Central memory CD8-positive, alpha-beta T cell (primary cell): ENCODE measurements at places on chromosomes 7 and 10.
A peak's percentile ranks its signal among the peaks of the same experiment; 100 is the strongest.

DNA sequence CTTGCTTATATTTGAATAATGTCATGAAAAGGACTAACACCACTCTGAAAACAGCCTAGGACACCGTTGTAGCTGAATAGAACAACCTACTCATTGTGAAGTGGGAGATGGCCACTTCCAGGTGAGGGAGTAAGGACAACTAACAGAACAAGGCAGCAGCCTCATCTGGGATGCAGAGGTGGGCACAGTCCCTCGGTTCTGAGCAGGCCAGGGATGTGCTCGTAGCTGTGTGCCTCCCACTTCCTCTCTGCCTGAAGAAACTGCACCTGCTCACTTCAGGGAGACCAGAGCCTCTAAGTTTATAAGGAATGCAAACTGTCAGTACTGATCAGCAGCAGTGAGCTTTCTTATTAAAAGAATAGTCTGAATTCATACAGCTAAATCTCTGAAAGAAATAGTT is 2.5 kb downstream of the VSTM4 start:
- H3K27me3 ChIP-seq, result peaks cover 34% of the 10 kb centered on the region
- no peaks in the 10 kb centered on the region for H3K4me1 ChIP-seq
- no peak for DNase-seq
- H3K4me3 ChIP-seq, result no peak overlapping the region
- H3K36me3 ChIP-seq, result no peaks in the 10 kb centered on the region

DNA sequence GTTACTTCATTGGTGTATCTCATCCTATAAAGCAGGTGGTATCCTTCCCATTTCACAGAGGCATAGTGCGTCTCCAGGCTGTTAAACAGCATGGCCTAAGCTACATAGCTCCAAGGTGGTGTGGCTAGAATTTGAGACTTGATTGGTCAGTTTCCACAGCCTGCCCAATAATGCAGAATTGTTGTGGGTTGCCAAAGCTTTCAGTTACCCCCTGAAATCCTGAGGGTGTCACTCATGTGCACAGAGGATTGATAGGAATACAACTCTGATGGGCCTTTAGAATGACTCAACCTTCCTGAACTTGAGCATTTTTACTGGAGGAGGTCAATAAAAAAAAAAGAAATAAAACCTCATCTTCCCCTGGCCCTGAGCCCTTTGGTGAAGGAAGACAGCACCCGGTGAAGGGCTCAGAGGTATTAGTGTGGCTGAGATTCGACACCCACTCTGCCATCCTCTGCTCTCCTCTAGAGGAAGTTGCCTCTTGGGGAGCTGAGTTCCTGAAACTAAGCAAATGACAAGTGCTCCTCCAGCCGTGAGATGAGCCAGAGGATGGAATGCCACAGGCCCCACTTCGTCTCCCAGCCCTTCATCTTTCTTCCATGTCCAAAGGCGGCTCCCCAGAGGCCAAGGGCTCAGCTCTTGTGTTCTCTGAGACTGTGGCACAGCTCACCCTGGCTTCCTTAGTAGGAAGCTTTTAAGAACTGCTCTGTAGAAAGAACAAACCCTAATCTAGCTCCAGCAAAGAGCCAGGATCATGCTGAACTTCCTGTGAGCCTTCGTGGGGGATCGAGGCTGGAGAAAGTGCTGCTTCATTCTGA is 1.0 kb downstream of the ACSL5 start:
- peak; percentile 9 for DNase-seq
- peaks cover 69% of the 10 kb centered on the region for H3K4me1 ChIP-seq
- H3K27ac ChIP-seq, result peak overlapping the region; percentile 98
- peaks cover 11% of the 10 kb centered on the region for H3K36me3 ChIP-seq
- H3K27me3 ChIP-seq, result no peaks in the 10 kb centered on the region

- DNase-seq, result no peak
- H3K4me3 ChIP-seq, result no peak overlapping the region
- no peaks in the 10 kb centered on the region for H3K4me1 ChIP-seq
Observed at GRCh38 chr10:44263771-44264170, 121.1 kb downstream of the CXCL12 start.

GRCh38 chr7:31761646-31762045 is 74.6 kb downstream of the PPP1R17 start:
- no peak overlapping the region for H3K4me3 ChIP-seq
- DNase-seq, result no peak
- no peaks in the 10 kb centered on the region for H3K27me3 ChIP-seq
- H3K36me3 ChIP-seq, result no peaks in the 10 kb centered on the region
- no peak overlapping the region for H3K27ac ChIP-seq
- H3K4me1 ChIP-seq, result no peaks in the 10 kb centered on the region

GRCh38 chr10:3749600-3749999 is 35.4 kb downstream of the KLF6 start:
- H3K27ac ChIP-seq, result no peak overlapping the region
- H3K36me3 ChIP-seq, result no peaks in the 10 kb centered on the region
- no peak for DNase-seq
- no peaks in the 10 kb centered on the region for H3K27me3 ChIP-seq
- H3K4me1 ChIP-seq, result no peaks in the 10 kb centered on the region

- DNase-seq, result no peak
- no peaks in the 10 kb centered on the region for H3K36me3 ChIP-seq
- H3K27ac ChIP-seq, result no peak overlapping the region
- peaks cover 91% of the 10 kb centered on the region for H3K27me3 ChIP-seq
- H3K4me3 ChIP-seq, result no peak overlapping the region
- peaks cover 32% of the 10 kb centered on the region for H3K4me1 ChIP-seq
Observed at GRCh38 chr10:110171032-110171431, 36.4 kb upstream of the MXI1 start.

DNA sequence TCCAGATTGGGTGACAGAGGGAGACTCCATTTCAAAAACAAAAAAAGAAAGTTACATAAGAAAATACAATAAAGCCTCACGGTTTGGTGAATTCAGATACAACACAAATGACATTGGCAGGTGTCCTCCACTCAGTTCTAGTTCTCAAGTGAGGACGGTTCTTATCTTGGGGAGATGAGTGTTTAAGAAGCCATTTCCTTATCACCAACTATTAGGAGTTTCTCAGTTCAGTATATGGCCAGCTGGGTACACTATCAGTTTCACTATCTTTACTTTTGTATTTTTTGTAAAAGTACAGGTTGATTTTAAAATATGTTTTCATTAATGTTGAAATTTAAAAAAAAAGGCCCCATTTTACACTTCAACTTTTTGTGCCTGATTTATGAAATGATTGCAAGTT is 36.6 kb upstream of the NEBL start:
- no peak overlapping the region for H3K27ac ChIP-seq
- no peaks in the 10 kb centered on the region for H3K4me1 ChIP-seq
- H3K27me3 ChIP-seq, result no peaks in the 10 kb centered on the region
- no peak for DNase-seq
- no peaks in the 10 kb centered on the region for H3K36me3 ChIP-seq

- H3K27ac ChIP-seq, result no peak overlapping the region
- H3K4me3 ChIP-seq, result no peak overlapping the region
- DNase-seq, result no peak
- H3K27me3 ChIP-seq, result peaks cover 100% of the 10 kb centered on the region
Observed at GRCh38 chr10:101286248-101287046, 57.2 kb upstream of the LBX1 start.

GRCh38 chr7:121078701-121079227 is 90.3 kb downstream of the CPED1 start:
- H3K27ac ChIP-seq, result no peak overlapping the region
- DNase-seq, result no peak
- peaks cover 2% of the 10 kb centered on the region for H3K36me3 ChIP-seq
- H3K4me3 ChIP-seq, result no peak overlapping the region
